Neuronal stem cell (in vitro differentiated cells): ENCODE measurements at places on chromosomes 12 and 14.

DNA sequence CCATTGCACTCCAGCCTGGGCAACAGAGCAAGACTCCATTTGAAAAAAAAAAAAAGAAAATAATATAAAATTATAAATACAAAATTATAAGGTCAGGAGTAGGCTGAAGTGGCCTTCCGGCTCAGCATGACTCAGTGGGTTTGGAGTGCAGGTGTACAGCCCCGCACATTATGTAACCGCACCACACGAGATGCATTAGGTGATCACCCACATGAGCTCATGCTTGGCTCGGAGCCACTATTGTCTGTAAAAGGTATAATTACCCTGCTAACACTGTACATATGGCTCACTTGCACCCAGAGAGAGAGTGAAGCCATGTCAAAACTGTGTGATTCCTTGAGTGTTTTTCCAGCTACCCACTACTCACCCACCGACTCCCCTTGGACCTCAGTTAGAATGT is 557.0 kb downstream of the SLC6A15 start:
- no peak for DNase-seq

DNA sequence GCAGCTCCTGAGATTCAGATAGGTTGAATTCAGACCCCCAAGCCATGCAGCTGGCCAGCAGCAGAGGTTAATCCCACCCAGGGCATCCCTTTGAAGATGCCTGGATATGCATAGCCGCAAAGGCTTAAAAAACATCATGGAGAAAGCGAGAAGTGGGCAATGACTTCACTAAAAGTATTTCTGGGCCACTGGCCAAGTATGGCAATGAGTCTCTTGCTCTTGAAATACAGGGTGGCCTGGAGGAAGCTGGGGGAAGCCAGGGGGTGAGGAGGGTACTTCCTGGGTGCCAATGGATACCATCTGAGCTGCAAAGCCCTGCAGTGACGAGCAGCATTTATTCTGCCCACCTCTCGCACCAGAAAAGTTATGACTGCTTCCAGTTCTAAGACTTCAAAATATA is 539.3 kb upstream of the TBX3 start:
- no peak for DNase-seq

GRCh38 chr14:101010835-101011234 is 107.3 kb upstream of the RTL1 start:
- no peak for DNase-seq

DNA sequence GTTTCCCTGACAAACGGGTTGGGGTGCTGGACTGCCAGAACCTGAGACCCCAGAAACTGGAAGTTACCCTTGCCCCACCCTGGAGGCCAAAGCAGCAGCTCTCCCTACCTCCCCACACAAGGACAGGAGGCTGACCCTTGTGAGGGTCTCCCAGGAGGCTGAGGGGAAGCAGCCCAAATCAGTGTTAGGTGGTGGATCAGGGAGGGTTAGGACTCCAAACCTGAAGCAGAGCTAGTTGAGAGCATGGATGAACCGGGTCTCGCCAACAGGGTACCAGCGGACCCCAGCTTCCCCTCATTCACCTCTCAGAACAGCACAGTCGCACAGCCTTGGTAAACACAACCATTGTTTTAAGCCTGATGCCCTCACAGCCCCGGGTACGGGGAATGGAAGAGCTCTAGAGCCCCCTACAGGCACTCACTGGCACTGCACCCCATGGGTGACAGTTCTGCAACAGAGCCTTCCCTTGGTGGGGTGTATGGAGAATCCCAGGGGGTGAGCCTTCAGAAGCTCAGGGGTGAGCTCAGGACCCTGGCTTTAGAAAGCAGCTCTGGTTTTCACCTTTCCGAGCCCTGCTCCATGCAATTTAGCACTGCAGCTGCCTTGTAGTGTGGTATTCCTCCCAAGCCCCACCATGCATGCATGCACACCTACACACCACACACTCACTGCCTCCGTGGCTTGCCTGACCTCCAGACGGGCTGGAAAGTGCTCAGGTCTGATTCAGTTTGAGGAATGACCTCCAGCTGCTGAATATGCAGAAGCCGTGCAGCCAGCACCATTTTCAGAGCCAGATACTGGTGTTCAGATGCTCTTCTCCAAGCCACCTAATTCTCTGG is 11.2 kb downstream of the ESRRB start:
- DNase-seq = peak; percentile 80

GRCh38 chr12:52122540-52122871 is 43.0 kb downstream of the SMIM41 start:
- no peak for DNase-seq

DNA sequence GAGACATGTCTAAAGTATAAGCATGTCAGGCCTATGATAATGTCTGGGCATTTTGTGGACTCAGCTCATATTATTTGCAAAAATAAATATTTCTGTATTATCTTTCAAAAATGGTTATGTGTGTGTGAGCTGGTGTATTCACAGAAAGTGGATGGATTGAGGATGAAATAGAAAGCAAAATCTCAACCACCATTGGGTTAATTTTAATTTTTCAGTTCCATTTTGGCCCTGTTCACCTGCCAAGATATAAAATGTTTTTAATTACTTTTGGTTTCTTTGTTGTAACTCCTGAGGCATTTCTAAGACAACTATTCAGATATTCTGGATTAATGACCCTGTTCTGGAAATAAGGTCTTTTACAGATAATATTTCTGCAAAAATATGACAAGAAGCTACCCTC is 232.7 kb upstream of the PPFIA2 start:
- DNase-seq = no peak

GRCh38 chr12:97943359-97943758 is 480.8 kb downstream of the RMST start:
- DNase-seq = no peak

- no peak for DNase-seq
Measured at GRCh38 chr12:105110851-105111250, 3.3 kb downstream of the WASHC4 start.

DNA sequence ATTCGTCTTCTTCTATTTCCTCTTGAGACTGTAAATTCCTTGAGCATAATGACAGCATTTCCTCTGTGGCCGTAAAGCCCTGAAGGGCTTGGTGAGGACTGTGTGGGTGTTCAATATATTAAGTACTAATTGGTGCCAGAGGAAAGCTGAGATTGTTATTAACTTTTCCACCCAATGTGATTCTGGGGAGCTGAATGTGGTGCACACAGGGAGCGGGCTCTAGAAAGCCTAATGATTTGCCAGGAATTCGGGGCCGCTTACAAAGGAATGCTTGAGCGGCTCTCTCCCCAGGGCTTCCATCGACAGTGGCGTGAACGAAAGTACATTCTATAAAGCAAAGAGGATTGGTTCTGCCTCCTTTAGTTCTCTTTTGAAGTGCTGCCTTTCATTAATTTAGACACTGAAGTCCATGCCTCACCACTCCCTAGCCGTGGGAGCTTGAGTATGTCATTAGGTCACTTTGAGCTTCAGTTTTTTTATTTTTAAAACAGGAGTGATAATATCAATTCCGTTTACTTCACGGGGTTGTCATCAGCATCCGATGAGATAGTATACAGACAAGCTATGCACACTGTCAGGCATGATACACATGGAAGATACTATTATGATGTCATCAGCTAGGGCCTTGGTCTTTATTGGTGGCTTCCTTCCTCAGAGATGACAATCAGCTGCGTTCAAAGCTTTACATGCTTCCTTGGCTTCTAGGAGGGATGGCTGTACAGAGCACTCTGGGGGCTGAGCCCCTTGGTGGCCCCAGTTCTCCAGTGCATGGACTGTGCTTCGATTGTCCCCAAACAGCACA is 11.0 kb upstream of the GSG1 start:
- DNase-seq = no peak

DNA sequence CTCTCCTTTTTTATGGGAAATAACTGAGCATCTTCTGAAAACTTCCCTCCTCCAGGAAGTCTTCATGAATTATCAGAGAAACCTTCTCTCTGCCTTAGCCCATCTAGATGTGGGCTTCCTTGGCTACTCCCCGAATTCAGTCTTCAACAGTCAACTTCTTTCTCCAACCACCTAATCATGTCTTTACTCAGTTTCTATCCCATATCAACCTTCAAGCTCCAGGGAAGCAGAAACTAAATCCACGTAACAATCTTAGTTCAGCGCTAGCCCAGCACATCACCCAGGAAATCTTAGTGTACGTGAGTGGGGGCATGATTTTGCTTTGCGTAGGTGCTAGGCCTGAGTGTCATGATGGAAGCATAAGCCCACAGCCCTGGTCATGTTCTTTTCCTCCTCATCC is 12.7 kb upstream of the KRT77 start:
- DNase-seq = no peak

DNA sequence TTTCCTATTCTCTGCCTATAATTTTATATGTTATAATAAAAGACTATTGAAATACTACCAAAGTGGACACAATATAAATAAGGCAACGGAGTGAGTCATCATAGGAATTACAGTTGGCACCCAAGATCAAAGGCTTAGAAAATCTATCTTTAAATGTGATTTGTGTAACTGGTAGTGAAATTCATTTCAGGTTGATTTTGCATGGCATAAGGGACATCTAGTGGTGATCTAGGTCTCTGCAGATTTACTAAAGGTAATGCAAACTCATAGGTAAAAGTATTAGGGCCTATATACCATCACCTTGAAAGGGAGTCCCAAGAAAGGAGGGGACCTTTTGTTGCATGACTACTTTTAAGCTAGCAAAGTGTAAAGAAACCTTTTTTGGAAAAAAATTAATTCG is 527.2 kb downstream of the NRXN3 start:
- no peak for DNase-seq

GRCh38 chr14:55097881-55098560 is 31.0 kb upstream of the LGALS3 start:
- DNase-seq = no peak

- DNase-seq = no peak
Measured at GRCh38 chr12:44389896-44390295, 486.2 kb downstream of the NELL2 start.

DNA sequence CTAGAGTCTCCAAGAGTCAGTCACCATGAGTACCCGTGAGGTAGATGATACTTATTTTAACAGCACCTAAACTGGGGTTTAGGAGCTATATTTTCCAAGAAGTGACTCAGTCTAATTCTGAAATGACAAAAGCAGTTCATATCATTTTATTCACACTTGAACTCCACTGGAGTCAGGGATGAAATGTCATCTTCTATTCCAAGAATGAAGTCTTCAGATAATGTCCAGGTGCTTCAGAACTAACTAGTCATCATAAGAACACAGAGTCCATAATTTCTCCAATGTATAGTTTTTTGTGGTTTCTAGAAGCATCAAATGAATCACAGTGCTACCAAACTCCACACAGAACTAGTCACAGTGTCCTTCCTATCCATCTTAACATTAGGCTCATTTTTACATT is 13.3 kb downstream of the DNM1L start:
- DNase-seq = no peak

- no peak for DNase-seq
Measured at GRCh38 chr12:1760566-1761382, 59.6 kb upstream of the LRTM2 start.

- no peak for DNase-seq
Measured at GRCh38 chr14:74985806-74986205, 16.9 kb upstream of the EIF2B2 start.

GRCh38 chr14:89600950-89601826 is 184.2 kb upstream of the FOXN3 start:
- DNase-seq = no peak

DNA sequence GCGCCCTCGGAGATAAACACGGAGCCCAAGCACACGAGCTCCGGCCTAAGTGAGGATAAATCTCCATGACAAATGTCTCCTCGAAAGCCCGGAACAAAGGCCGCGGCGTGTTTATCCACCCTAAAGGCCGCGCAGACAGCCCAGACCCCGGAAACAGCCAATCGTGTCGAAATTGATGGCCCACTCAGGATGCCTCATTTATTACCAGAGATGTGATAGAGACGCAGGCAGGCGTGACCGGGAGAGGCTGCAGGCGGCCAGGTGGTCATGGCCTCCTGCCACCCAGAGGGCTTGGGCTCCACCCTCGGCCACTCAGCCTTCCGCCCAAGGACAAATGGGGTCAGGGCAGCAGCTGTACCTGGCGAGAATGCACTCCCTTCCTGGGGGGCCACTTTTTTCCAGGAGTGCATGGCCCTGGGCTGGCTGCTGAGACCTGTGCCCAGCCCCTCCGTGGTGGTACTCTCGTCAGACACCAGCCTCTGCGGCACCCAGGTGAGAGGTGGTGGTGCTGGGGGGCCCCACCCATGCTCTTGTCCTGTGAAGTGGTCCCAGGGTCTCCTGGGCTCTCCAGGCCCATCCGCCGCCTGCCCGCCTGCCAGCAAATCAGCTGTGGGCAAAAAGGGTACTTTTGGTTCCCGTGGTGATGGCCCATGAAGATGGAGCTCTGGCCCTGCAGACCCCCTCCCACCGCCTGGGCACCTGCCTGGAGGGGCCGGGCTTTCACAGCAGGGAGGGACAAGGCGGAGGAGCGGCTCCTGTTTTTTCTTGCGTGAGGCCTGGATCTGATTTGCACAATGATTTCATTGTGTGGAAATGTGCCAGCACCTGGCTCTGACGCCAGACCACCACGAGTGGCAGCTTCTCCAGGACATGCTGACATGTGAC is 211.5 kb upstream of the C14orf180 start:
- DNase-seq = no peak

DNA sequence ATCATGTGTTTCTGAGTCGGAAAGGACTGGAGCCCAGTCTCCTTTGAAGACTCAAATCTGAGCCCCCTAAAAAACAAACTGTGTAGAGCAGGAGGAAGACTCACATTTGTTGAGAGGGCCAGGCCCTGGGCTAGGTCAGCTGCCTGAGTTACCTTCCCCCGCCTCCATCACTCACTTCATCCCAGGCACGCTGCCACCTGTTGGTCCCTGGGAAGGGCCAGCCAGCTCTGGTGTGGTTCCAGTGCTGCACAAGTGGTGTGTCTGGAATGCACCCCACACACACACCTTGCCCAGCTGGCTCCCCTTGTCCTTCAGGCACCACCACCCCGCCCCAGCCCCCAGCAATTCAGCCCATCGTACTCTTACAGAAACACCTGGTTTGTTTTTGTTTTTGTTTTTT is 9.0 kb downstream of the MVK start:
- DNase-seq = no peak

DNA sequence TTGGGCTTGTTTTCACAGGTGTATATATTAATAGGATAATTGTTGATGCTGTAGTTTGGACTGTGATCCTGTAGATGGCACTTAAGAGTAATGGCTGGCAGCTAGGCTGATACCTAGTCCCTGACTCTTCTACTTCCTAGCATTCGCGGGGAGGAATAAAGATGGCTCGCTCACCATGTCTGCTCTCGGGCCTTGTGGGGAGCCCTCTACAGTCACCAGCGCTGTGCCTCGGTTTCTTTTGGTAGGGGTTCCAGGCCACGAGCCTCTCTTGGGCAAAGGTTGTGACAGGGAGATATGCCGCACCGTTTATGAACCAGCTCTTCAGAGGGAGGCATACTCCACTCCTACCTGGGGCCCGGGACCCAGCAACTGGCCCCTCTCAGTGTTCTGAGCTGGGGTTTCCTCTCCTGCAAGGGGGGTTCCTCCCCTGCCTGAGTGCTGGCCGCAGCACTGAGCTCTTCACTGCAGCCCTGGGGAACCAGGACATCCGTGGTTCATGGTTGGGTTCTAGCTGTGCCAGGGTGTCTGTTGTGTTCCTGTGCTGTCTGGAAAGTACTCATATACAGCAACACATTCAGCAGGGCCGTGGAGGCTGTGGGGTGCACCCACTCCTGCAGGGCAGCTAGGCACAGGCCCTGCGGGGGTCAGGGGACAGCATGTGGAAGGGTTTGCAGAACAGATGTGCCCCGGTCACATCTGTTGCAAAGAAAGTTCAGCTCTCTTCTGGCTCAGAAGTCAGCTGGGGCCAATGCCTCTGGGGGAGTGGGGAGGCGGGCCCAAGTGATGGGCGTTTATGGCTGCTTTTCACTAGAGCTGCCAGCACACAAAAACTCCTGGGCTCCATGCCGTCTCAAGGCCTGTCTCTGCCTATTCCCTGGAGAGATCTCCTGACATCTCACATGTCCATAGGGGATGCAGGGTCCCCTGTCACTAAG is 147.9 kb downstream of the PPFIA2 start:
- no peak for DNase-seq
